ENCODE measurements at places on chromosomes 4 and X. TPM values are rescaled to one million over a fixed set of nuclear protein-coding genes. Genes with fewer than 3 reads are reported as not detected.

Gene KIAA1210
- total RNA-seq = not detected

Gene TREX2
- 1.4 TPM for total RNA-seq

- no peak for DNase-seq
These were observed 567.7 kb downstream of the MAGEB5 start for GRCh38 chrX:26783512-26784225.

- no peak for DNase-seq
These were observed 62.6 kb downstream of the DCLK2 start for GRCh38 chr4:150140774-150141400.

- DNase-seq = no peak
These were observed 105.1 kb downstream of the ADGRA3 start for GRCh38 chr4:22410645-22411247.

Gene RTL9
- total RNA-seq = not detected

DNA sequence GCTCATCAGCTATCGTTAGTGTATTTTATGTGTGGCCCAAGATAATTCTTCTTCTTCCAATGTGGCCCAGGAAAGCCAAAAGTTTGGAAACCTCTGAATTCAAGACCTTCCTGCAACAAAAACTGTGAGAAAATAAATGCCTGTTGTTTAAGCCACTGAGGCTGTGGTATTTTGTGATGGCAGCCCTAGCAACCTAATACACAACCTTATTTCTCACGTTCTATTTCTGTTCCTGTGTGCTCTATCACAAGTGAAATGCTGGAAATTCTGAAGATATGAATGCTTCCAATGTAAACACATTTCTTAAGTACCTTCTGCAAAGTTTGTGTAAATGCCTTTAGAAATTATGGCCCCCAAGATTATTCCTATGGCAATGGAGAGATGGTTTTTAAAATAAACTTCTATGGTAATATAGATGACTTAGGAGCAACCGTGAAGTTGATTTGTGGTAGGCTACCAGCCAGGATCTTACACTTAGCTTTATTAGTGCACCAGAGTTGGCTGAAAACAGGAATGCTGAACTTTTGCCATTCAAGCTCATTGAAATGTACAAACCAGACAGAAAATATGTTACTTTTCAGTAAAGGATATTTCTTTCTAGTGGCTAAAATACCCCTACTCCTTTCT lies 148.0 kb downstream of the USP46 start:
- DNase-seq = no peak

Gene GYPE
- not detected for total RNA-seq

Gene AMOT
- total RNA-seq = 2.5 TPM
